Stimulated activated CD4-positive, alpha-beta T cell treated with anti-CD3 and anti-CD28 coated beads, Interleukin-1b, Interleukin-23, amount 100 ng/mL, for 1 hour (primary cell): ENCODE measurements at places on chromosomes 13 and 19.

GRCh38 chr19:280541-281009 is 10.6 kb downstream of the PLPP2 start:
- no peak for DNase-seq

DNA sequence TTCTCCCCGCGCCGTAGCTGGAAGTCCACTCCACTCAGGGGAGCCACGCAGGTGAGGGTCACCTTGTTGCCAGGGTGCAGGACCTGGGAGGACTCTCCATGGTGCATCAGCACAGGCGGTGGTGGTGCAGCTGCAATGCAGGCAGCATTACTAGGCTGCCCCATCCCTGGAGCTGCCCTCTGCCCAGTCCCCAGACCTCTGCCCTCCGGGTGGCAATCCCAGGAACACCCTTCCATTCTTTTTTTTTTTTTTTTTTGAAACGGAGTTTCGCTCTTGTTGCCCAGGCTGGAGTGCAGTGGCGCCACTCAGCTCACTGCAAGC is 1.8 kb downstream of the A1BG start:
- no peak for DNase-seq

DNA sequence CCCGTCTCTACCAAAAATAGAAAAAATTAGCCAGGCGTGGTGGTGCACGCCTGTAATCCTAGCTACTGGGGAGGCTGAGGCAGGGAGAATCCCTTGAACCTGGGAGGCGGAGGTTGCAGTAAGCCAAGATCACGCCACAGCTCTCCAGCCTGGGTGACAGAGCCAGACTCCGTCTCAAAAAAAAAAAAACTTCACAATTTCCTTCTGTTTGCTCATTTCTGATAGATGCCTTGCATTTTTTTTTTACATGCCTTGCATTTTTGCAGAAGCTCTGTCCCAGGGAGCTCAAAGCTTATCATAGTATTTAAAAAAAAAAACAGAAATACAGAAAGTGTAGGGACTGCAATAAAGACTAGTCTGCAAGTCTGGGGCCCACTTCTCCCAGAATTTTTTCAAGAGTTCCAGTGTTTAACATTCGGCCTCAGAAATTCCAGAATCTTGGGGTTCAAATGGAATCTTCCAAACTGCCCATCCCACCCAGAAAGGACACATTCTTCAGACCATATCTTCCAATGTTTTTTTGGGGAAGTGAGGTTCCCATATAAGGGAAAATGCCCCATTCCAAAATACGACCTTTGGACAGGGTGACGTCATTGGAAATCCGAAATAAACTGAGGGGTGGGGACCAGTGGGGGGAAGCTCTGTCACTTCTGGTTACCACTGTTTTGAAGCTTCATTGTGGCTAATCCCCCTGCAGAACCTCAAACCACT is 17.2 kb upstream of the RAB8A start:
- DNase-seq: no peak

GRCh38 chr13:44843403-44843802 is 145.9 kb downstream of the NUFIP1 start:
- DNase-seq: no peak

DNA sequence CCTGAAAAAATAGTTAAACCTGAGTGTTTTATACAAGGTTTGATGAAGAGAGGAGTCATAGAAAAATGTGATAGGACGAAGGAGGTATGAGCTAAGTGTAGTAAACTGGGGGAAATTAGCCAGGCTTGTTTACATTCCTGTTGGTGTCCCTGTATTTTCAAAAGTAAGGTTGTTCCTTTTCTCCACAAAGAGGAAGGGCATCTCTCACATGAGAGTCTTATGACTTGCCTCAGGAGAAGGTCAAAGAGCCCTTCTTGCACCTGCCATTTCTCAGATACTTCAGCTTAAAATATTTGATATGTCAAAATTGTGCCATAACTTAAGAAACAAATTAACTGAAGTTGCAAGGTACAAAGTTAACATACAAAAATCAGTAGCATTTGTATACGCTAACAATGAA is 3.6 kb upstream of the N4BP2L2 start:
- no peak for DNase-seq

- DNase-seq: no peak
Observed at GRCh38 chr19:52200044-52200443, 10.2 kb downstream of the PPP2R1A start.

- no peak for DNase-seq
Observed at GRCh38 chr19:11506101-11506555, 489 bp upstream of the ZNF653 start.

DNA sequence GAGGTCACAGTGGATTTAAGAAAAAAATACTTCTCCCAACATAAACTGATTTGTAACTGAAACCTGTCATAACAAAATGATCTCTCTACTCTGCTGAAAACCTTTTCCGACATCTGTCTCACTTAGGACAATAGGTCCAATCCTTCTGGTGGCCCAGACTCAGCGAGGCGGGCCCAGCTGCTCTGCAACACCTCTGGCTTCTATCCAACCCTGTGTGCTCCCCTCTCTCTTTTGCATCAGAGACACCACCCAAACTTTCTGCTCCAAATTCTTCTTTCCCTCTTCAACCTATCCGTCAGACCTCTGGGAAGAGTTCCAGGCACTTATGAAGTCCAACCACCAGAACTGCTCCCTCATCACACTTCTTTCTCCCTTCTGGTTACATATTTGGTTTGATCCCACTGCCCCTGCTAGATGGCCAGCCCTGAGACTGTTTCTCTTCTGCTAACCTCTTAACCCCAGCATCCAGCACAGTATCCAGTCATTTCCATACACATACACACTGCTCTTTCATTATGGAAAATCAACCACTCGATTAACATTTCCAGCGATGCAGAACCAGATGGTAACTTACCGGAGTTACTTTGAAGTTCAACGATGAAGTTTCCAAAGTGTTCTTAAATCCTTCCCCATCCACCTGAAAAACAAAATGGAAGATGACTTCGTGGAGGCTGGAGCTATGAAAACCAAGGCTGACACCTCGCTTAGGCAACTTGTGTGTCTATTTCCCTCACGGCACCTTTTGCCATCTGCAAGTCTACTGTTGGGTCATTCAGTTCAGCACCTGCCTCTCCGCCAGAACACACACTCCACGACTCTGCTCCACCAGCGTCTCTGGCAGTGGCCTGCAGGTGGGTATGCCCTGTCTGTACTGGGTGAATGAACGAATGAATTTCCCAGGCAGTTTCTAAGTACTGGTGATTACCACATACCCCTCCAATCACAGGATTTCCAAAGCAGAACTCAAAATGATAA is 9.4 kb downstream of the SAFB2 start:
- no peak for DNase-seq

DNA sequence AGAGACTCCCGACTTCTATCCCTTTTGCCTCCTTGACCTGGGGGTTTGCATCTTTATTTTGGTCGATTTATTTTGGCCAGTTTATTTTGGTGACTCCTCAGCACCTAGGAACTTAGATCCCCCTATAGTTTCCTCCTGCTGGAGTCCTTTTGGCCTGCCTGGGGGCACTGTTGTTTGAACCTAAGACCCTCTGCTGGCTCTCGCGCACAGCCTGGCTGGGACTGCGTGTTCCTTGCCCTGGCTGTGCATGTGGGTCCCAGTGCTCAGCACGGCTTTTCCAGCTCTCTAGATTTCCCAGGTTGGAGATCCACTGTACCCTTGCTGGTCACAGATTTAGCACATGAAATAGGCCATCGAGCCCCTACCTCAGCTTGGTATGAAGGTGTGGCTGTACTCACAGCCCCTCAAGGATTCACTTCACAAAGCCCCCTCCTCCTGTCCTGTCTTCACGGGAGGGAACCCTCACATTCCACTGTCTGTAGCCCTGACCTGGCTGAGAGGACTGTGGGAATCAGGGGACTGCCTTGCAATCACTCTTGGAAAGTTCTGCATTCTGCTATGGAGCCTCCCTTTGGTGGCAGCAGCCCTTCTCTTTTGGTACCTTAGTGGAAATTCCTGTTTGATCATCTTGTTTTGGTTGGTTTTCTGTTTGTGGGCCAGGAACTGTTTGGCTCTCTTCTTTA is 8.3 kb downstream of the UBAC2 start:
- no peak for DNase-seq

DNA sequence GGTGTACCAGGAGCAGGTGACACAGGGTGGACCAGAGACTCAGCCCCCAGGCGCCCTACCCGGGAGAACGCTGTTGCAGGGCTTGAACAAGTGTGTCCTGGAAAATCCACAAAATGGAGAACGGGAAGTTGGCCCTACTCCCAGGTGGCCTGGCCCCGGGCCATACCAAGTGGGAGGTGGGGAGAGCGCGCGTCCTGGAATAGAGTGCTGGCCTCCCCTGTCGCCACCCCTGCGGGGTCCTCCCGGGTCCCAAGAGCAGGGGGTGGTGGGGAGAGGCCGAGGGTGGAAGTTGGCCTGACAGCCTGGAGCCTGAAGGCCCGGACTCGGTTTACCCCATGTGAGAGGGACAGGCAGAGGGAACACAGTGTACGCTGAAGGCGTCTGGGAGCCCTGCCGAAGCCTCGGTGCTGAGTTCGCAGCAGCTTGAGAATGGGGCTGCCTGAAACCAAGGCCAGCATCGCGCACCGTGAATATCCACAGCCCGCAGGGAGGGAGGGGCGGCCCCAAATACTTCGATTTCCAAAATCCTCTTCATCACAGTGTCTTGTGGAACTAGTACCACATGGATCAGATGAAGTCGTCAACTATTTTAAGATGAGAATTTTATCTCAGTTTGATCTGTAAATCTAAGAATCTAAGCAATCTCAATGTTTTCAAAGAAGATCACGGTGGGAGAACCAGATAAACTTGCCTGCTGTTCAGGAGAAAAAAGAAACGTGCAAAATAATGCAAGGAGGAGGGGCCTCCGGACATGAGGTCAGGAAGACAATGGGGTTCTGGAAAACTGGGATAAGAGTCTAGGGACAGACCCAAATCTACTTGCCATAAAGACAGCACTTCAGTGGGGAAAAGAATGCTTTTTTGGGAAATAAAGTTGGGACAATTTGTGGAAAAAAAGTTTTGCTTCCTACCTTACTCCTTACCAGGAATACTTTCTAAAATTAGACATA is 10.4 kb upstream of the KLF16 start:
- DNase-seq: no peak

DNA sequence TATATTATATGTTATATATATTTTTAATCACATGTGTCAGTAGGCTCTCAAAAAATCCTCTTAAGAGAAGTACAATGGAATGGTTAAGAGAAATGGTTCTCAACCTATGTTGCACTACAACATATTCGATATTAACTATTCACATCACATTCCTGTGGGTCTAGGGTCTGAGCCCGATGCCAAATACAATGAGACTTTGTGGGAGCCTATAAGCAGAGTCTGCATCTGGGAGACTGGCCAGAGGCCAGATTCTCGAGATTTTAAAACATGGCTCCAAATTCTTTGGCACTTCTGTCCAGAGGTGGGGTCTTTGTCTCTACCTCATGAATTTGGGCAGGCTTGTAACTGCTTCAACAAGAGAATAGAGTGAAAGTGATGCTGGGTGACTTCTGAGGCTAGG is 79.4 kb upstream of the NBEA start:
- DNase-seq: no peak

DNA sequence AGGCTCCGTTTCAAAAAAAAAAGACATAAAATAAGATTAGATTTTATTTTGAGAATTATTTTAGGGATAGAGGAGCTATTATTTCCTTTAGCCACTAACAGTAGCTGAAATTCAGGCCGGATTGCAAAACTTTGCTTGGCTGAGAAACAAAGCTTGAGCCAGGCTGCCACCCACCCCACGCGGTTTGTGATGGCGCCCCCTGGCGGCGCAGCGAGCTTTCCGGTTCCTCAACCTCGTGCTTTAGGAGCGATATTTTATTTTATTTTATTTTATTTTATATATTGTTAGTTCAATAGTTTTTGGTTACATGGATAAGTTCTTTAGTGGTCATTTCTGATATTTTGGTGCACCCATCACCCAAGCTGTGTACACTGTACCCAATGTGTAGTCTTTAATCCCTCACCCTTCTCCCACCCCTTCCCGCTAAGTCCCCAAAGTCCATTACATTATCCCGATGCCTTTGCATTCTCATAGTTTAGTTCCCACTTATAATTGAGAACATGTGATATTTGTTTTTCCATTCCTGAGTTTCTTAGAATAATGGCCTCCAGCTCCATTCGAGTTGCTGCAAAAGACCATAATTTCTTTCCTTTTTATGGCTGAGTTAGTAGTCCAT is 19.8 kb upstream of the CEACAM4 start:
- no peak for DNase-seq

DNA sequence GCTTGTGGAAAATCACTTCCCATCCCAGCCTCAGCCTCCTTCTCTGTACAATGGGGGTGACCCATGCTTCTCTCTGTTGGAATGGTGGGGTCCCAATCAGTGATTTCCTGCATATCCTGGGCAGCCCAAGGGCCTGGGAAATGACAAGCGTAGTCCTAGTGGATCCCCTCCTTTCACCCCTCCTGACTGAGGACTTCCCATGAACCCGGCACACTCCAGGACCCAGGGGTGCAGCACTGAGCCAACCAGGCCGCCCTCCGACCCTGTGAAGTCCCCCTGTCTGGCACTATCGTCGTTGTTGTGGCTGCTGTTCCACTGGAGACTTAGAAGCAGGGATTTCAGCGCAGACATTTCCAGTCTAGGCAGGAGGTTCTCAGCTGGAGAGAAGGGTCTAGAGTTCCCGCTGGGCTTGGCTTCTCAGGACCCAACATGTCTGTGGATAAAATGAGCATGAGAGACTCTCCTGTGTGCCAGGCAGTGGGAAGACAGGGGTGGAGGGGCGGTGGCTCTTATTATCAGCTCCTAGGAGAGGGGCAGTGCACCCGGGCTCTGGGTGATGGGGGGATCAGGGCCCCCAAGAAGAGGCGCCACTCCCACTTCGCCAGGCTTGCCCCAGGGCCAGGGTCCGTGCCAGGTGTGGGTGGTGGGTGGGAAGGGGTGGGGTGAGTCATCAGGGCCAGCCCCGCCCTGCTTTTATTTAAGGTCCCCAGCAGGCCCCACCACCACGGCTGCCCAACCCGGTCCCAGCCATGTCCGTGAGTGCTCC is at the start of gene LGALS7B:
Gene LGALS7B, plus strand, starts transcription at position 723 of the 766 bp plus-strand sequence. Its CDS starts 27 bp downstream, at position 750.
- no peak for DNase-seq

DNA sequence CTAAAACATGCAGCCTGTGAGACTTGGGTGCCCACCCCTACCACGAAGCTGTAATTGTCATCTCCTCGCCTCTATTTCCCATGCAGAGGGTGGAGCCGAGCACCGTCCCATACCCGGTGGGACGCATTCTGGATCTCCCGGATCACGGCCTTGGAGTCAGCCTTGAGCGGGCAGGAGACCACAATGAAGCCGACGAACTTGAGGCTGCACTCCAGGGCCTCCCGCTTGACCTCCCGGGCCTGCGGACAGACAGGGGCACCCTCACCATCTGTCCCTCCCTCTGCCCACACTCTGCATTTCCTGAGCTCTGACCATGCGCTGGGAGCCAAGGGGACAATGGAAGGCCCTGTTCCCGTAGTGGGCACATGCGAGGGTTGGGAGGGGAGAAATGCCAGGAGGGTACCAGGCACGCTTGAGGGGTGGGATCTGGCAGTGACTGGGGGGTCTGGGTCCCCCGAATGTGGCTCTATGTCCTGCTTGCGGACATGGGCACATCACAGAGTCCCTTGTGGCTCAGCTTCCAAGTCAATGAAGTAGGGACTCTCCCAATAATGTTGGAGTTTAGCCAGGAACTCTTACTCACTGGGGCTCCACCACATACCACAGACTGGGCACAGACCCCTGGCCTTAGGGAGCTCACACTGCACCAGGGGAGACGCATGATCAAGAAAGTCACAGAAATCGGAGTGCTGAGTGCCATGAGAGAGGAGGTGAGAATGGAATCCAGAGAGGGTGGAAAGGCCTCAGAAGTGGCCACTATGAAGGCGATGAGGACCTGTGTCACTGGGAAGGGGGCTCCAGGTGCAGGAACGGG is 9.2 kb upstream of the GMIP start:
- no peak for DNase-seq

- DNase-seq: no peak
Observed at GRCh38 chr13:112893570-112894422, 75.2 kb upstream of the MCF2L start.

- DNase-seq: no peak
Observed at GRCh38 chr13:110893571-110893970, 21.3 kb downstream of the ANKRD10 start.

GRCh38 chr13:43665388-43665787 is 121.4 kb downstream of the ENOX1 start:
- DNase-seq: no peak
